ENCODE measurements at places on chromosomes 16 and 17. TPM values are rescaled to one million over a fixed set of nuclear protein-coding genes. Genes with fewer than 3 reads are reported as not detected.
A peak's percentile ranks its signal among the peaks of the same experiment; 100 is the strongest.

GRCh38 chr16:73558219-73558618 is 510.3 kb upstream of the ZFHX3 start:
- no peak for DNase-seq

DNA sequence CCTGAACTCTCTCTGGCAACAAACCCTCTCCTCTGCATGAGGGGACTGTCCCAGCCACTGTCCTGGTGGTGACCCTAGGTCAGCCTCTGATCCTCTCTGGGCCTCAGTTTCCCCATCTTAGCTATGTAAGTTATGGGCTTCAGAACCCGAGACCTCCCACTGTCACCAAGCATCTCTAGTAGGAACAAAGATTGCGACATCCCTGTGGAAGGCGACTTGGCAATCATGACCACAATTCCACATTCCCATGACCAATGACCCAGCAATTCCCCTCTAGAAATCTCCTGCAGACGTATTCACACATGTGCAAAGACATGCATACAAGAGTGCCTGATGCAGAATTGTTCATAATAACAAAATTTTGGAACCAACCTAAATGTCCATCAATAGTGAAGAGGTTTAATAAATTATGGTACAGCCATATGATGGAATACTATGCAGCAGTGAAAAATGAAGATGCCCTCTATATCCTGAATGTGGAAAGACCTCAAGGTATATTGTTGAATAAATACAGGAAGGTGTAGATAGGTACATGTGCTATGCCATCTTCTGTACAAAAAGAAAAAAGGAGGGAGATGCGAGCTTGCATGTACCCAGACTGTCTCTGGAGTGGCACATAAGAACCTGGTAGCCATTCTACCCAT is 21.2 kb downstream of the CNGB1 start:
- no peak for DNase-seq

DNA sequence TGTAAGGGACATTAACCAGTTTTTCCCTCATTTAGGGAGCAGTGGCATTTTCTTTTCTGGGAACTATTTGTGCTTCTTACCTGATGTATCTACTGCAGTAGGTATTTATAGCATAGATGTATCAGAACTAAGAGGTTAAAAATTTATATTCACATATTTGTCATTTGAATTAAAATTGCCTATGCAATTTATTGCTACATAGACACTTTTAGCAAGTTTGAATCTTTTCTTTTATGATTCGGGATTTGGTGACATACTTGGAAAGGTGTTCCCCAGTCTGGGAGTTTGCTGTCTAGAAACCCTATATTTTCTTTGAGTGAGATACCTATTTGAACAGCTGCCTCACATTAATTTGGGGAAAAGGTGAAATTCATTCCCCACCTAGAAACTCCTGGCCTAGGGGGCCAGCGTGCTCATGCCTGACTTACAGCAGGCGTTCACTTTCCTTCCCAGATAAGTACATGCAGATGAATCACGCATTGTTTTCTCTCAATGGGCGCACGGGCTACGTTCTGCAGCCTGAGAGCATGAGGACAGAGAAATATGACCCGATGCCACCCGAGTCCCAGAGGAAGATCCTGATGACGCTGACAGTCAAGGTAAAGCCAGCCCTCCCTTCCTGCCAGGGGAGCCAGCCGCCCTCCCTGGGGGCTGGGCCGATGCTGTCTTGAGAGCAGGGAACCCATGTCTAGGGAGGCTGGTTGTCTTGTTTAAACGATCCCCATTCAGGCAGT is 73.8 kb downstream of the SDR42E1 start:
- no peak for DNase-seq

DNA sequence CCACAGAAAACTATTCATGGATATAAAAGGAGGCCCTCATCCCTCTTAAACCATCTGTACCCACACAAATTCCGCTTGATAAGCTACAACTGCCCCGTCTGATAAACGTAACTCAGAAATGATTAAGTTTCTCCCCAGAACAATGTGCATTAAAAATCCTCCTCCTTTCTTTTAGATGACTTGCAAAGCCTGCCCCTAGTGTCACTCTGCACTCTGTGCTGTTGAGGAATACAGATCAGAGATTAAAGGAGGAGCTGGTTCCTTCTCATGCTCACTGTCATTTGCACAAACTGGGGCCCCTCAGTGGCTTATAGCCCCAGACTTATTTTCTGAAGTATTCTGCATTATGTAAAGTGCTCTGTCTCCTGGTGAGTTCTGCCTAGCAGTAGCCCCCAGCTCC is 33.3 kb downstream of the CDRT15 start:
- DNase-seq, result no peak

DNA sequence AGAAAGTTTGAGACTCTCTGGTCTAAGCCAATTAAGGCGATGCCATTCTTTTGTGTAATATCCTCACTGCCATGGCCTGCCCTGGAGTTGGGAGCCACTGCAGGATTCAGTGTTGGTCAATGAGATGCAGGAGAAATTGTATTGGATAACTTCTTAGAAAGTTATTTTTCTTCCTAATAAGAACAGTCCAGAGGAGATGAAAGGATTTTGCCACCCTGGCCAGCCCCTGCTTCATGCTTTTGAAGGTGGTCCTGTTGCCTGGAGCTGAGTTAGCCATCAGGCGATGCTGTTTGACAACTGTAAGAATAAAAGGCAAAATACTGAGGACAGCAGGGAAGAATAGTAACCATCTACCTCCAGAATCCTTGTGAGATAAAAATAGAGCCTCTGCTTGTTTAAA is 35.4 kb upstream of the CNTNAP4 start:
- DNase-seq, result no peak

GRCh38 chr16:50040018-50040417 is 15.0 kb downstream of the CNEP1R1 start:
- DNase-seq, result peak; percentile 46

GRCh38 chr17:75830164-75831031 is 13.8 kb downstream of the UNC13D start:
- DNase-seq, result no peak

DNA sequence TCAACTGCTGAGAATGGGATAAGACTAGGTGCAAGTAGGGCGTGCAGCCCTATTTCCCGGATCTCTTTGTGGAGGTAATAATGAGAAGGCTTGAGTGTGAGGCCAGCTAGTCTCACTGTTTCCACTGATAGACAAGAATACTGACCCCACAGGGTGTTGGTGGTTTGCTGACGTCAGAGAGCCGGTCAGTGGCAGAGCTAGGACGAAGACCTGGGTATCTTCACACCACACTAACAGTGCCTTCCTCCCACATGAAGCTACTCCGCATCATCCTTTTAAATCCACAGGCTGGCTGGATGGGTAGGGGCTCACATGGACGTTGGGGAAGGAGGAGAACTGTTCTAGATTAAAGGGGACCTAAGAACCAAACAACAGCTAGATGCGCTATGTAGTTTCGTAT is 68.0 kb downstream of the ZFHX3 start:
- DNase-seq, result no peak

GRCh38 chr17:35972066-35972465 is 9.2 kb downstream of the CCL16 start:
- no peak for DNase-seq

DNA sequence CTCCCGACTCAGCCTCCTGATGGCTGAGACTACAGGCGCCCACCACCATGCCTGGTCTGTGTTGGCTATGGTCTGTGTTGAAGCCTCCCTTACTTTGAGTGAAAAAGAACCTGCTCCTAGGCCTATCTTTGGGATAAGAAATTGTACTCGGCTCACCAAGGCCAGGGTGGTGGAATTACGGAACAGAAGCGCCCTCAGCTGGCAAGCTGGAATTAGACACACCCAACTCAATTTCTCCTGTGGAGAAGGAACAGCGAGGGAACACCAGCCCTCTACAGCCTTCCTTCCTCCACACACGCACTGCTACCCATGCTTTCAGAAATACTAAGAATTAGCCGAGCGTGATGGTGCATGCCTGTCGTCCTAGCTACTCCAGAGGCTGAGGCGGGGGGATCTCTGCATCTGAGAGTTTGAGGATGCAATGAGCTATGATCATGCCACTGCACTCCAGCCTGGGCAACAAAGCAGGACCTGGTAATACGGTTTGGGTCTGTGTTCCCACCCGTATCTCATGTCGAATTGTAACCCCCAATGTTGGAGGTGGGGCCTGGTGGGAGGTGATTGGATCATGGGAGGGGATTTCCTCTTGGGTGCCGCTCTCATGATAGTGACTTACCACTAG is 40.1 kb upstream of the RBBP6 start:
- DNase-seq, result peak; percentile 40

DNA sequence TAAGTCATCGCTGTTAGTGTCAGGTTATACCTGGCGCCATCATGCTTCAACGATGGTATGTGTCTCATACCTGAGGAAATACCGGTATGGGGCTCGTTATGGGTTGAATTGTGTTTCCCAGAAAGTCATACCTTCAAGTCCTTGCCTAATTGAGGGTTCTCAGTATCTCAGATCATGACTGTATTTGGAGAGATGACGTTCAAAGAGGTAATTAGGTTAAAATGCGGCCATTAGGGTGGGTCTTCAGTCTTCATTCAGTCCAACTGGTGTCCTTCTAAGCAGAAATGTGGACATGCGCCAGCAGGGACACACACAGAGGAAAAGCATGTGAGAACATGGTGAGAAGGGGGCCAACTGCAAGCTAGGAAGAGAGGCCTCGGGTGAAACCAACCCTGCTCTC is 37.5 kb upstream of the XYLT1 start:
- no peak for DNase-seq

GRCh38 chr16:66522816-66523590 is 26.9 kb downstream of the TK2 start:
- DNase-seq, result no peak

DNA sequence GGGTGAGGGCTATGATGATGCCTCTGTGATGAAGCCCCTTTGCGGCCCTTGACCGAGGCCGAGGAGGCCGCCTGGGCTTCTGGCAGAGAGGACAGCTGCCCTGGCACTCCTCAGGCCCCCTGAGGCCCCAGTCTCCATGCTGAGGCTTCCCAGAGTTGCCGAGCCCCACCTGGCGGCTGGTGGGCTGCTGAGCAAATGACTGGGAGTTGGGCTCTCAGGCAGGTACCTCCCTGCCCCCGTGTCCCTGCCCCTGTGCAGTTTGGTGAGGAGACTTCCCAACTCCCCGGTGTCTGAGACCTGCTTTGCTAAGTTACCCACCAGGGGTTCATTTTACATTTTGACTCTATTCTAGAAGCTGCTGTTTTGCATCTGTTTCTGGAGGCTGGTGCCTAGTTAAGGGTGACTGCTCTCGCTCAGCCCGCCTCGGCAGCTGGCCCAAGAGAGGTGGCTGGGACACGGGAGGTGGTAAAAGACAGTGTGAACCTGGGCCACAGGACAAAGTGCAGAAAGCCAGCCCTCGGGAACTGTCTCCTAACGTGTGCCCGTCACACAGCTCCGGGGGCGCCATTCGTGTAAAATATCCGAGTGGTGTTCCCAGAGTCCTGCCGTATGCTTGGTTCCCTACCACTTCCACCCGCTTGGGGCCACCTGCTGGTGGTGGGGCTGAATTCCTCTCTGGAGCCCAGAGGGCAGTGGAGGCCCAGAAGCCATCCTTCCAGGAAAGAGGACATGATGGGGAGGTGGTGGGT is 134.5 kb downstream of the RAB11FIP4 start:
- DNase-seq, result no peak

DNA sequence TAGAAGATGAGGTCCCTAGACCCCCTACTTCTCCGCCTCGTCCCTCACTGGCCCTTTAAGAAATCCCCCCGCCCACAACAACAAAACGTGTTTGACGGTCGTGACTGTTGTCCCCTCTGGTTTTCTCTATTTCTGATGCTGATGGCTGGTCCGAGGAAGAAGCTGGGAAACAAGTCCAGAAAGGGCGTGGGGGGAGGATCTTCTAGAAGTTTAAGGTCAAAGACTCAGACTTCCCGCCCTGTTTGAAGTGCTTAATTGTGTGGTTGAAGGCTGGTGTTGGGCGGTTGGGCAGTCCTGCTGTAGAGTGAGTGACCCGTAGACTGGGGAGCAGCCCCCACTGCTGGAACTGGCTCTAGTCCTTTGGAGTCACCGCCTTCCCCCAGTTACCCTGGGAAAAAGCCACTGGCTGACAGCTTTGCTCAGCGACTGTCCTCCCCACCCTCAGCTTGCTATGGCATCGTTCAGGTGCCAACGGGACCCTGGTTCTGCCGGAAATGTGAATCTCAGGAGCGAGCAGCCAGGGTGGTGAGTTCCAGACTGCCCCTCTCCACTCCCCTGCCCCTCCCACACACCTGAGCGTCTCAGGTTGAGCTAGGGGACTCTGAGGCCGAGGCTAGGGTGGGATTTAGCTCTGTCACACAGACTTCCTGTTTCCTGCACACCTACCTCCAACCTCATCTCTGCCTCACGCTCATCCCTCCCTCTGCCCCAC is 1.6 kb downstream of the MLLT6 start:
- peak; percentile 48 for DNase-seq

DNA sequence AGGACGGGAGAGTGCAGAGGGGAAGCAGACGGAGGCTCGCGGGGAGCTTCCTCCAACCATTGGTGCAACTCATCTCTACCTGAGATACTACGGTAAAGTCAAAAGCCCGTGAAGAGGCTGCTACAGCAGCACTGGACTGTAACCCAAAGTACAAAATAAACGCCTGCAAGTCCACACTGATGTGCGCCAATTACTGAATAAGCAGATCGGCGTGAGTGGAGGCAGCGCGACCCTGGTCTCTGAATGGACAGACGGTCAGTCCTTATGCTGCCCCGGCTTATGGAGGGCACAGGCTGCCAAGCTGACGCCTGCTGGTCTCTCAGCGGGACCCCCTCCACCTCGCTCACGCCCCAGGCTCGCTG is 58.5 kb downstream of the LMF1 start:
- no peak for DNase-seq

- no peak for DNase-seq
Observed at GRCh38 chr17:82686366-82687324, 11.9 kb downstream of the RAB40B start.

DNA sequence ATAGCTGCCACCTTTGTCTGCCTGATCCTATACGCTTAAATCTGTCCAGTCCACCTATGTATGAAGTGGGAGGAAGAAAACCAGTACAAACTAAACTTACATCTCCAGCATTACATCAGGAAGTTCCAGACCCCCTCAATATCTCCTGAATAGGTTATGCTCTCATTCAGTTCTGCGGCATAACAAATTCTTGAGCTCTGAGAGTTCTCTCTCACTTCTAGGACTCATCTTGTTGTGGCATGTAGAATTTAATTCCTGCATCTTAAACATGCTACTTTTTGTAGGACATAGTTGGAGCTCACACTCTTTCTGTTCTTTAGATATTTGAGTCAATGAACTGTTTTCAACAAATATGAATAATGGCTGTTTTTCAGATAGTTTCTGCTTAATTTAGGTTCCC is 662.5 kb downstream of the CDH11 start:
- no peak for DNase-seq

ANKRD40CL gene
- not detected for total RNA-seq

ENKD1 gene
- 35.9 TPM for total RNA-seq

CD300E gene
- total RNA-seq, result 17.3 TPM

RTN4RL1 gene
- total RNA-seq, result 7.3 TPM

KRTAP4-4 gene
- total RNA-seq, result not detected

CNTROB gene
- 60.2 TPM for total RNA-seq

FSCN2 gene
- total RNA-seq, result 3.9 TPM

SLC13A2 gene
- not detected for total RNA-seq

PRSS27 gene
- 2.4 TPM for total RNA-seq

MPP3 gene
- 38.7 TPM for total RNA-seq

OTOA gene
- 0.18 TPM for total RNA-seq

SRRM2 gene
- 541 TPM for total RNA-seq

CDK5RAP3 gene
- total RNA-seq, result 167 TPM

EVPLL gene
- 4.0 TPM for total RNA-seq

All from lung (tissue), 17 donors.